ENCODE measurements at places on chromosomes 2 and 18.
A peak's percentile ranks its signal among the peaks of the same experiment; 100 is the strongest.

DNA sequence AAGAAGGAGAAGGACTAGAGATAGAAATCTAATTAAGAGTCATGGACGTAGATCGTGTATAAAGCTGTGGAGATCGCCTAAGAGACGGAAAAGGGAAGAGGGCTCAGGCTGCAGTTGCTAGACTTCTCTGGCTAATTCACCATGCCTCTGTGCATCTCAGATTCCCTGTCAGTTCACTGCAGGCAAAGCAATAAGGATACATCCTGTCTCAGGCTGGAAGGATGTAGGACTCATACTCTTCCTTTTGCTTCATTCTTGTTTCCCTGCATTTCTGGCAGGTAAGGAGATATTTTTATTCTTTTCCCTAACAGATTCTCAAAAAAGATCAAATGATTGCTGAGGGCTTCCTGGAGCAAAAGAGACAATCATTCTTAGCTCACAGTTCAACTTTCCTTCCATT is 112.5 kb downstream of the AP1S3 start:
- no peak for DNase-seq

DNA sequence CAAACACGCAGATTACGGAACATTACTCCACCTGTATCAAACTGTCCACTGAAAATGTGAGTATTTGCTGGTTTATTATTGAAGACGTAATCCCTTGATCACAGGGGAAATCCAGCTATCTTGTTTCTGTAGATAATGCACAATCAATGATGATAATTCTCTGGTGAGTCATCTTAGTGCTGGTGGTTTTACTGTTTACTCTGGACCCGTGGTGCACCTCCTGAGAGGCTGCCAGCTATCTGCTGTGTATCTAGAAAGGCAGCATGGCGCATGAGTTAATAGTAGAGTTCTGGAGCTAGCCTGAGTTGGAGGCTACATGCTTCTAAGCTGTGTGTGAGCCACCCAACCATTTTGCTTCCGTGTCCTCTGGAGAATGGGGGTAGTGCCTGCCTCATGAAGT is 6.5 kb downstream of the NCAPH start:
- no peak for DNase-seq

DNA sequence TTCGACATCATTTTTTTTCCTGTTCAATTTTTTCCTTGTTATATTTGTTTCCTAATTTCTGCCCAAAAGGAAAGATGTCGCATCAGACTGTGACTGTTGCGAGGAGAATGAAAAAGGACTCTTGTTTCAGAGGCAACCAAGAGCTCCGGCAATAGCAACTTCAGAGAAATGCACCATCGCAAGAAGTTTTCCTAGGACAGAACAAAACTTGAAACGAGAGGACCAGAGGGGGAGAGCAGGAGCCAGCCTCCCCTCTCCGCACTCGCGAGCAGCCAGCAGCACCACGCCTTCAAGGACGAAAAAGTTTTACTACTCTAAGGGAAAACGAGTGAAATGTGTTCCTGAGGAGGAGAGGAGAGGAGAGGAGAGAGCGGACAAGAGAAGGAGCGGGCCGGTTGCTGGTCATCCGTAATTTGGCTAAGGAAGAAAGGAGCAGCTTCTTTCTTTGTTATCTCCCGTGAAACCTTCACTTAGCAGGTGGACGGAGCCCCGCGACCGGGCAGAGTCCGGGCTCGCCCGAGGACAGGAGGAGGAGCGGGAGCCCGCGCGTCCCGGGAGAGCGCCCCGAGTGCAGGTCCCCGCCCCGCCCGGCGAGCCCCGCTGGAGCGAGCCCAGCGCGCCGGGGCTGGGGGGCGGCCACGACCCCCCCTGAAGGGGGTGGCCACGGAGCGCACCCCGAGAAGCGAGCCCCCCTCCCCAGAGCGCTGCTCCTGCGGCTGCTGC is 744 bp downstream of the POU3F3 start:
- no peak for DNase-seq

DNA sequence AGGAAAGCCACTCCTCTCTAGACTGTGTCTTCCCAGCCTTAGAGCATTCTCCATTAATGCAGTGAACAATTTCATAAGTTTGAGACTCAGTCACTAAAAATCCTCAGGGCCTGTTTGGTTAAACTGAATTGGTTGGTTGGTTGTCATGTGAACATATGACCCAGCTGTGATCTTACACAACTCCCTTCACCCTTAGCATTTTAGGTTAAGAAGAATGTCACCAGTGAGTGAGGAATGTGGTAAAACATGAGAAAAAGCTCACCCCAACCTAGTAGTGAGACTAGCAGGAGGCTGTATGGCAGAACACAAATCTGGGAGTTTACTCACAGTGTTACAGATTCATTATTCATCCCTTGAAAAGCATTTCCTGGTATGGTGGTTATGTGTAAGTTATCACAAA is 32.4 kb downstream of the LHCGR start:
- DNase-seq = no peak

GRCh38 chr2:72205504-72205881 is 57.8 kb upstream of the CYP26B1 start:
- no peak for DNase-seq

GRCh38 chr2:85266146-85267041 is 61.4 kb downstream of the TGOLN2 start:
- no peak for DNase-seq

- DNase-seq = no peak
These were observed 12.2 kb upstream of the CYRIA start for GRCh38 chr2:16677875-16678274.

GRCh38 chr18:45334191-45334590 is 281.1 kb upstream of the SLC14A2 start:
- no peak for DNase-seq

GRCh38 chr18:5508821-5509220 is 35.0 kb downstream of the EPB41L3 start:
- DNase-seq = no peak

DNA sequence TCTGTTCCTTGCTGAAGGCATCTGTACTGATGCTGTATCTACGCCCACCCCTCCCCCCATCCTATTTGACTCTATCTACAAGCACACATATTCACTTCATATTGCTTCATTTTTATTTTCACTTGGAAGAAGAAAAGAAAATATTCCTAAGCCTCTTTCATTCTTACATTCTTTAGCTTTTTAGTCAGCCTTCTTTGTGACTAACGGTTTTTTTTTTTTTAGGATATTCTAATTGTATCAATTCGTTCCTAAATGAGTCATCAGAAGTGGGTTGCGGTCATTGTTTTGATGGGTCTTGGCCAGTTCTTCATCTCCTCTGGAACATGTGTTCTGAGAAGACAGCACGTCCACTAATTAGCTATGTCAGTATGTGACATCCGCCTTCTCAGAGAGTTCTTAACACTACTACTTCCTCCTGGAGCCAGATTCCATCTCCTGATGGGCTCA is 88.7 kb downstream of the MYO1B start:
- no peak for DNase-seq

DNA sequence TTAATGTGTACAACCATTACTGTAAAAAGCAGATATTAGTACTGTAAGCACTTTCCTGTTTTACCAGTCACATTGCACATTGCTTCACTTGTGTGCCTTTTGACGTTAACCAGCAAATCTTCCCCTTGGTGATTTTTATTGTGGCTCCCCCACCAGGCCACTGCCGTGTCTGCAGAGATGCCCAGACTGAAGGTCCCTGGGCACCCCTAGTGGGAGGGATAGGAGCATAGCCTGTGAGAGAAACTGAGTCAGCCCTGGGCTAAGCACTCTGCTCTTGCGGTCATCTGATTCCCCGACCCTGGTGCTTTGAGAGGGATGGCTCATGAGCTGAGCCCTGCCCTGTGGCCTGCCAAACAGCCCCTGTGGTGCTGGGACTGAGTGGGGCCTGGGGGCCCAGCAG is 73.4 kb downstream of the INPP4A start:
- DNase-seq = no peak

- DNase-seq = no peak
These were observed 32.8 kb downstream of the CCDC93 start for GRCh38 chr2:117980783-117981676.

- DNase-seq = no peak
These were observed 28.7 kb downstream of the IKZF2 start for GRCh38 chr2:213122725-213123124.

GRCh38 chr18:9658087-9658641 is 43.8 kb upstream of the PPP4R1 start:
- DNase-seq = no peak

- no peak for DNase-seq
These were observed 766 bp downstream of the CCDC85A start for GRCh38 chr2:56184500-56185011.

DNA sequence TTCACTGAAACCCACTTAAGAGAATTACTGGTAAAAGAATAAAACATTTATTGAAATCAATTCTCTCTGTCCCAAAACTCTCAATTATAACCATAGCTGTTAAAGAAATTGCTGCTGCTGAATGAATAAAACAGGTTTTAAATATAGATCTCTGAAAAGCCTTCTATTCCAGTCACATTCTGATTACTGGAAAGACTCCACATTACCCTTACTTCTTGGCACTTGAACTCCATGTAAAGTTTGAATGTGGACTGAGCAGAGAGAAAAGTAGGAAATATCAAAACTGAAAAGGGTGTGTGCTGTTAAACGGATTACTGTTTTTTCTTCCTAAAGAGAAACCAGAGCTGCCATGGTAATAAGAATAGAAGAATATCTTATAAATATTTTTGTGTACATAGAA is 655.3 kb upstream of the SETBP1 start:
- DNase-seq = no peak

DNA sequence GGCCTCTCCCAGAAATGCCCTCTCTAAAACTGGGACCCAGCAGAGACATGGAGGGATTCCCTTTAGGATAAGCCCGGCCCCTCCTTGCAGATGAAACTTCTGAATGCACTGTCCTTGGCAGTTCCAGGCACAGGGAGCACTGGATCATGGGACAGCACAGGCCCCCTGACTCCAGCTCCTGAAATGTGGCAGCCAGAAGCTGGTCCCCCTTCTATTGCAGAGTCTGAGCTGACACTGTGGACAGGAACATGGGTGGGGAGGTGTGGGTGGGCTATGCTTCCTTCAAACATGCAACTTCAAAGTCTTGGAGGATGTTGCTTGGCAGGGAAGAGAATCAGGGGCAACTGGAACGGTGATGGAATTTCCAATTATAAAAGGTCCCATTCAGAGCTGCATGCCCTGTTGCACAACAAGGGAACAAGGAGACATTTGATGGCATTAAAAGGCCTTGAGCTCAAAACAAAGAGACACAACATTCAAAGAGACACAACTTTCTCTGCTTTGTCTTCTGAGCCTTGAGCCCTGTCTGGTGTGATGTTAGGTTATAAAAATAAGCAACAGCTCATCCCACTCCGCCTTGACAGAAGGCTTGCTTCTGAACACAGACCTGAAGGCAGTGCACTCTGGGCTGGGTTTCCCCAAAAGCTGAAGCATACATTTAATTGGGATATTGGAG is 239.0 kb downstream of the OSR1 start:
- DNase-seq = no peak

- no peak for DNase-seq
These were observed 539.0 kb downstream of the SOX11 start for GRCh38 chr2:6231166-6231565.

- DNase-seq = no peak
These were observed 16.7 kb upstream of the PTH2R start for GRCh38 chr2:208389940-208390339.

- peak; percentile 68 for DNase-seq
These were observed 128.7 kb downstream of the NFATC1 start for GRCh38 chr18:79524181-79525078.

- DNase-seq = no peak
These were observed 78.3 kb downstream of the RTP5 start for GRCh38 chr2:241947876-241948275.

DNA sequence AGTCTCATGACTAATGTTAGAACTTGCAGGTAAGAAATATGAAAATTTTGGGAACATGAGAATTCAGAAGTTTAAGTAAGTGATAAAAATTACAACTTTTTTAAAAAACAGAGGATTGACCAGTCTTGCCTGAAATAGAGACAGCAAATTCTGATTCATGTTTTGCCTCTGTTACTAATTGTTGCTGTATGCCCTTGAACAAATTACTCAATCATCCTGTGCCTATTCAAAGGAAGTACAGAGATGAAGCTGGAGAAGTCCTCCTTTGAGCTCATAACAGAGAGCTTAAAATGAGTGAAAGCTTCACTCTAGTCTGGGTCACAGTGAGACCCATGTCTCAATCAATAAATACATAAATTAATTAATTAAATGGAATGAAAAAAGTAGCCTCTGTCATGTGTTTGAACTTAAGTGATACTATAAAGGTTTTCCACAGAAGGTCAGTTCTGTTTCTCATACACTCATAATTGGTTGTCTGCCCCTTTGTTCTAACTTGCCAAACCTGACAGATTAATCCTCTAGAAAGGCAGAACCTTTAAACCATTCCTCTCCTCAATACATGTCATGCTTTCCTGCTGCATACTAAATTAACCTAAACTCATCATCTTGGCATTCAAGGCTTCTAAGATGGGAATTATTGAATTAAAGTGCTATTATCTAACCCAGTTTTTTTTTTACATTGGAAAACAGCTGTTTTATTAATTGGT is 374.6 kb upstream of the LRATD1 start:
- DNase-seq = no peak

- DNase-seq = no peak
These were observed 198.1 kb downstream of the PDE1A start for GRCh38 chr2:182228741-182229140.

DNA sequence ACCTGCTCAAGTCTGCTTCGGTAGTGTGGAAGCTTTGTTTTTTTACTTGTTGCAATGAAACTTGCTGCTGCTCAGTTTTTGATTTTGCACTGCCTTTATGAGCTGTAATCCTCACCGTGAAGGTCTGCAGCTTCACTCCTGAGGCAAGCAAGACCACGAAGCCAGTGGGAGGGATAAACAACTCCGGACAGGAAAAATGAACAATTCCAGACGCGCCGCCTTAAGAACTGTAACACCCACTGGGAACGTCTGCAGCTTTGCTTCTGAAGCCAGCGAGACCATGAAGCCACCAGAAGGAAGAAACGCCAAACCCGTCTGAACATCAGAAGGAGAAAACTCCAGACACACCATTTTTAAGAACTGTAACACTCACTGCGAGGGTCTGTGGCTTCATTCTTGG is 245.7 kb upstream of the REG3G start:
- DNase-seq = no peak

GRCh38 chr2:56981554-56981953 is 797.8 kb downstream of the CCDC85A start:
- DNase-seq = no peak

GRCh38 chr2:12131975-12132374 is 385.5 kb downstream of the LPIN1 start:
- DNase-seq = no peak

DNA sequence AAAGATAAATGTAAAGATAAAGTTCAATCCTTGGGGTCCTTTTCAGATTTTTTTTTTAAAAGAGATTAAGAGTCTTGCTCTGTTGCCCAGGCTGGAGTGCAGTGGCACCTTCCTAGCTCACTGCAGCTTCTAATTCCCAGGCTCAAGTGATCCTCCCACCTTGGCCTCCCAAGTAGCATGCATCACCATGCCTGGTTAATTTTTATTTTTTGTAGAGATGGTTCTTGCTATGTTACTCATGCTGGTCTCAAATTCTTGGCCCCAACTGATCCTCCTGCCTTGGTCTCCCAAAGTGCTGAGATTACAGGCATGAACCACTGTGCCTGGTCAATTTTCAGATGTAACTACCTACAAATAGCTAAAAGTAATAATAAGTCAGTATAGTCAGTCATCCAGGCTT is 21.1 kb downstream of the NFE2L2 start:
- no peak for DNase-seq

All from coronary artery (tissue), 2 donors.